AG08395 (cell line): ENCODE measurements at places on chromosomes 16 and 17.

- DNase-seq, result no peak
Observed at GRCh38 chr16:86388976-86389375, 121.4 kb upstream of the FOXF1 start.

DNA sequence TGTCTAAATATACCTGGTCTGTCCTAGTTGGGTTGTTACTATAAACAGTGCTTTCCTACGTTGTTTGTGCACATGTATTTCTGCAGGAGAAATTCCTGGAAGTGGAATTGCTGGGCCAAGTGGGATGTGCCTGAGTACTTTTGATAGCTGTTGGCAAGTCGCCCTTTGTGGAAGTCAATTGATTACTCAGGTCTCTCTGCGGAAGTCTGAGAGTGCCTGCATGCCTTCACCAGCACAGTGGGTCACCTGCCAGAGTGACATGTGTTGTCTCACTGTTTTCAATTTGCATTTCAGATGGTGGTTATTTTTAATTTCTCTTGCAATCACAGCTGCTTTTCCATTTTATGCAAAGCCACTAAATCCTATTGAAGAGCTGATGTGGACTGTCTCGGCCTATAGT is 2.3 kb upstream of the MVD start:
- no peak for DNase-seq

DNA sequence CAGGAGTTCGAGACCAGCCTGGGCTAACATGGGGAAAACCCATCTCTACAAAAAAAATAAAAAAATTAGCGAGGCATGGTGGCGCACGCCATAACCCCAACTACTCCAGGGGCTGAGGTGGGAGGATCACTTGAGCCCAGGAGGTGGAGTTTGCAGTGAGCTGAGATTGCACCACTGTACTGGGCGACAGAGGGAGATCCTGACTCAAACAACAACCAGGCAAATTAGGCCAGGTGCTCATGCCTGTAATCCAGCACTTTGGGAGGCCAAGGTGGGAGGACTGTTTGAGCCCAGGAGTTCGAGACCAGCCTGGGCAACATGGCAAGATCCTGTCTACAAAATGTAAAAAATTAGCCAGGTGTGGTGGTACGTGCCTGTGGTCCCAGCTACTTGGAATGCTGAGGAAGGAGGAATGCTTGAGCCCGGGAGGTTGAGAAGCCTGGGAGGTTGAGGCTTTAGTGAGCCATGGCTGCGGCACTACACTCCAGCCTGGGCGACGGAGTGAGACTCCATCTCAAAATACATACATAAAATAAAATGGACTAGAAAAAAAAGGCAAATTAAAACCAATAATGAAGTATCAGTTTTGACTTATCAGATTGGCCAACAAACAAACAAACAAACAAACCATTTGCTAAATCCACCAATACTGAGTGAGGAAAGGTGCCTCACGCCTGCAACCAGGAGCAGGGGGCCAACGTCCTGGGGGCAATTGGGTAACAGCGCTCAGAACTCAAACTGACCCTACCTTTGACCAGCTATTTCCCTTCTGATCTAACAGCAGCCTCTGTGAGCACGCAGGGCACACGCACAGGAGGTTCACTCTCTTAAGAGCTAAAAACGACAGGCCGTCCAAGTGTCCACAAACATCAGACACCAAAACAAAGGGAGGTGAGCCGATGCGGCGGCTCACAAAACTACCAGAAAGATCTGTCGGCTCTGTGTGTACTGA is 19.4 kb upstream of the FASN start:
- DNase-seq, result no peak

DNA sequence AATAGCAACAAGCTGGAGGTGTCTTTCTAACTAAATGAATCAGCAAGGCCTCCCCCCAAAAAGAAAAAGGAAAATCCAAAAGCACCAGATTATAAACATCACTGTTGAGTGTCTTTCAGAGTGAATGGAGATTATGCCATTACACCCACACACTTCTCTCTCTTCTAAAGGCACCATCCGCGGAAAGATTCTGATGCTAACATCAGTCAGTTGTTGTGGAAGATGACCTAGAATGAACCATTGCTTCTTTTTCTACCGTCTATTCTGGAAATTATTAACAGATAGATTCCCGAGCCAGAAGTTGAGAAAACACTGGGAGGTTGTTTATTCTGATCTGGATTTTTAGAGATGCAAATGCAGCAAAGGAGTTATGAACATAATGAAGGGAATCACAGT is 60.9 kb upstream of the FAM20A start:
- DNase-seq, result no peak

- no peak for DNase-seq
Observed at GRCh38 chr17:47844227-47844626, 3.2 kb upstream of the SCRN2 start.

DNA sequence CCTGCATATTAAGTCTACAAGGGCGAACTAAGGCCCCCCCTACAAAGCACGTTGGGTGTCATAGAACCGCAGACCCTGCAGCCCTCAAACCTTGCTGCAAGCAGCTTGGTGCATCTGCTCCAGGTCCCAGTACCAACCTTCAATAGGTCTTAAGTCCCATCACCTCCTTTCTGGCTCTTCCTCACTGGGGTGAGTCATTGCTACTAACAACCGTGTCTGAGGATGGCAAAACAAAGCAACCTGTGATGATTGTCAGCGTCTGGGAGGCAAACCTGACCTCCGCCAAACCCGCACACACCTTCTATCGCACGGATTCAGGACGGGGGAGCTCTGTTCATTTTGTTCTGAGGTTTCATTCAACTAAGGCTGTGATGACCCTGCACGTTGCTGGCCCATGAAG is 138.9 kb downstream of the SLC39A11 start:
- DNase-seq, result no peak

DNA sequence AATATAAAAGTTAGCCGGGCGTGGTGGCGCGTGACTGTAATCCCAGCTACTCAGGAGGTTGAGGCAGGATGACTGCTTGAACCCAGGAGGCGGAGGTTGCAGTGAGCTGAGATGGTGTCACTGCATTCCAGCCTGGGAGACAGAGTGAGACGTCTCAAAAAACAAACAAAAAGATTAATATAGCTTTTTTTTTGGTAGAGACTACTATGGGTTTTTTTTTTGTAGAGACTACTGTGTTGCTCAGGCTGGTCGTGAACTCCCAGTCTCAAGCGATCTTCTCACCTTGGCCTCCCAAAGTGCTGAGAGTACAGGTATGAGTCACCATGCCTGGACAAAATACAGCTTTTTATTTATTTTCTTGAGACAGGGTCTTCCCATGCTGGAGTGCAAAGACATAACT is 20.2 kb downstream of the ZNRF1 start:
- no peak for DNase-seq

DNA sequence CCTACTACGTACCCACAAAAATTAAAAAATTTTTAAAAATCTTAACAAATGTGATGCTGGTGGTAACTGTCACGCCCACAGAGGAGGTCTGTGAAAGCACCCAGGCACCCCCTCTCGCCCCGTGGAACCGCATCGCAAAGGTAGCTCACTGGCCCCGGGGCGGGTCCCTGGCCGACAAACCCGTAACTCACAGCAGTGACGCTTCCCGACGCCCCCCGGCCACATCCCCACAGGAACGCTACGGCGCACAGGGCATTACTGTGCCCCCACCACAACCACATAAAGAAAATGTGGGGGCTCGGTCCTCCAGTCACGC is 366 bp downstream of the ANKS3 start:
- no peak for DNase-seq

- DNase-seq, result no peak
Observed at GRCh38 chr16:9103546-9103945, 12.1 kb downstream of the HAPSTR1 start.

GRCh38 chr17:40417258-40417608 is 463 bp downstream of the TOP2A start:
- DNase-seq, result no peak

DNA sequence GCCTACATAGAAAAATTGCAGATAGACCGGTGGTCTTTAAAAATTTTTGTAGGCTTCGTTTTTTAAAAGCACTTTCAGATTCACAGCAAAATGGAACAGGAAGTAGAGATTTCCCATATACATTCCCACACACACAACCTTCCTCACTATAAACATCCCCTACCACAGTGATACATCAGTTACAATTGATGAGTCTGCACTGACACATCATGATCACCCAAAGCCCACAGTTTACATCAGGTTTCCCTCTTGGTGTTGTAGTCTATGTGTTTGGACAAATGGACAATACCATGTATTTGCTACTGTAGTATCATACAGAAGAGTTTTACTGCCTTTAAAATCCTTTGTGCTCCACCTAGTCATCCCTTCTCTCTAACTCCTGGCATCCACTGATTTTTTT is 113.9 kb upstream of the ADAMTS18 start:
- DNase-seq, result no peak

DNA sequence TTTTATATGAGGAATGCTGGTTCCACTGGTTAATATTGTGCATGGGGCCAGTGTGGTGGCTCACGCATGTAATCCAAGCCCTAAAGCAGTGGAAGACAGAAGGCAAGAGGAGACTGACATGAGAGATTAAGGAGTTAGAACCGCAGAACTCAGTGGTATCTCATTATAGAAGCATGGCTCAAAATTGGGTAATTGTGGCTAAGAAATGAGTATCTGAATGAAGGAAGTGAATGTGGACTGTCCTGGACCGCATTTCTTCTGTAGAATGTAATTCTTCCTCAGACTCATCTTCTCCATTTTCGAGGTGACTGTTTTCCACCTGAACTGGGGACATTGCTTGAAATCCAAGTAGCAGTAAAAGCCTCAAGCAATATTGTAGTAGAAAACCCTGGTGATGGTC is 42.6 kb upstream of the CDR2 start:
- no peak for DNase-seq

DNA sequence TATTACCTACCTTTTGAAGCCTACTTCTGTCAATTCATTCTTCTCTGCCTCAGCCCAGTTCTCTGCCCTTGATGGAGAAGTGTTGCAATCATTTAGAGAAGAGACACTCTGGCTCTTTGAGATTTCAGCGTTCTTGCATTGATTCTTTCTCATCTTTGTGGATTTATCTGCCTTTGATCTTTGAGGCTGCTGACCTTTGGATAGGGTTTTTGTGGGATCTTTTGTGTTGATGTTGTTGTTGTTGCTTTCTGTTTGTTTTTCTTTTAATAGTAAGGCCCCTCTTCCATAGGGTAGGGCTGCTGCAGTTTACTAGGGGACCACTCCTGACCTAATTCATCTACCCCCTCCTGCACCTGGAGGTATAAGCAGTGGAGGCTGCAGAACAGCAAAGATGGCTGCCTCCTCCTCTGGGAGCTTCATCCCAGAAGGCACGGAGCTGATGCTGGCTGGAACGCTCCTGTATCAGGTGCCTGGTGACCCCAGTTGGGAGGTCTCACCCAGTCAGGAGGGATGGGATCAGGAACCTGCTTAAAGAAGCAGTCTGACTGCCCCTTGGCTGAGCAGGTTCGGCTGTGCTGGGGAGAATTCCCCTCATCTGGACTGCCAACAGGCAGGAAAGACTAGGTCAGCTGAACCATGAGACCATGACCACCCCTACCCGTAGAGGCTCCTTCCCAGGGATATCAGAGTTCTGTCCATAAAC is 28.0 kb downstream of the NFATC3 start:
- DNase-seq, result no peak
